ENCODE measurements at places on chromosomes 1 and 21. TPM values are rescaled to one million over a fixed set of nuclear protein-coding genes. Genes with fewer than 3 reads are reported as not detected.

Gene FCRL4
- not detected for total RNA-seq

Gene CYYR1
- 0.11 TPM for total RNA-seq

Gene HUNK
- 0.79 TPM for total RNA-seq

Gene MX1
- 2.4 TPM for total RNA-seq

Gene ANXA9
- total RNA-seq, result 0.39 TPM

Gene RLF
- total RNA-seq, result 27.1 TPM

Gene BATF3
- 0.79 TPM for total RNA-seq

Gene AIM2
- total RNA-seq, result not detected

Gene CLDN17
- not detected for total RNA-seq

Gene FCRL5
- not detected for total RNA-seq

Gene KISS1
- 331 TPM for total RNA-seq

Gene TSPAN1
- 8.6 TPM for total RNA-seq

Gene NID1
- 3.1 TPM for total RNA-seq

Gene NBPF10
- total RNA-seq, result 0.65 TPM

Gene AMPD1
- not detected for total RNA-seq

Gene ARHGEF16
- total RNA-seq, result 0.39 TPM

Gene SH2D1B
- not detected for total RNA-seq

Gene VSIG8
- 0.39 TPM for total RNA-seq

Gene CLCA4
- not detected for total RNA-seq

Gene UBE2J2
- 36.9 TPM for total RNA-seq

Gene BCL2L15
- 0.39 TPM for total RNA-seq

Gene KRTAP19-1
- total RNA-seq, result not detected

Gene VPS72
- total RNA-seq, result 51.0 TPM

Gene UBL4B
- total RNA-seq, result not detected

Gene AGMAT
- not detected for total RNA-seq

Gene ILDR2
- 0.79 TPM for total RNA-seq

Gene AK5
- total RNA-seq, result 1.2 TPM

Gene EIF3I
- total RNA-seq, result 163 TPM

Gene GBP7
- not detected for total RNA-seq

Gene SYT2
- total RNA-seq, result not detected

Gene ARF1
- 501 TPM for total RNA-seq

Gene FAM78B
- total RNA-seq, result not detected

Gene OR2T29
- total RNA-seq, result 19.7 TPM

Gene ZNF697
- total RNA-seq, result 5.9 TPM

Gene CFHR5
- total RNA-seq, result not detected

Gene AMIGO1
- 0.79 TPM for total RNA-seq

Gene KRTAP11-1
- not detected for total RNA-seq

Gene CTBS
- 7.3 TPM for total RNA-seq

Gene TFF1
- not detected for total RNA-seq

Gene PRDM15
- total RNA-seq, result 4.7 TPM

Gene MROH7
- total RNA-seq, result 1.1 TPM

Gene PLOD1
- 269 TPM for total RNA-seq

Gene PLA2G2D
- not detected for total RNA-seq
